ENCODE measurements at places on chromosomes 11 and 22.

GRCh38 chr11:13308704-13309103 lies 31.1 kb downstream of the BMAL1 start:
- DNase-seq, result no peak

- DNase-seq, result peak; percentile 94
These were observed 6.0 kb upstream of the SUSD2 start for GRCh38 chr22:24175160-24175808.

GRCh38 chr22:49825944-49826602 lies 1.6 kb downstream of the BRD1 start:
- DNase-seq, result no peak

DNA sequence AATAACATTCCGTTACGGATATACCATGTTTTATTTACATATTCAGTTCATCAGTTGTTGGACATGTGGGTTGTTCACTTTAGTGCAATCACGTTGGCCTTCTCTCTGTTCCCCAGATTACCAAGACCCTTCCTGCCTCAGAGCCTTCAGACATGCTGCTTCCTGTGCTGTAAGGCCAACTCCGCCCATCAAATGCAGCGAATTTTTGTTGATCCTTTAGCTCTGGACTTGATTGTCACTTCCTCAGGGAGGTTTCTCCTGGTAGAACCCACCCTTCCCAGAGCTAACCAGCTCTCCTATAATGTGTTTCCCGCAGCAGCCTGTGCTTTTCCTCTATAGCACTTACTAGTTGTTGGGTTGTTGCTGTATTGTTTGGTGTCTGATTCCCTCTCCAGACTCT lies 39.4 kb downstream of the SWAP70 start:
- no peak for DNase-seq
